ENCODE measurements at places on chromosomes 13 and 19.

- DNase-seq: no peak
These were observed 315.9 kb downstream of the SLC7A1 start for GRCh38 chr13:29279356-29280254.

GRCh38 chr19:14835011-14835410, at the start of the genes OR7A5 and OR7C1:
TSS of gene OR7A5 (minus strand) at chr19:14835185. CDS start at chr19:14828241, 6,944 bp downstream.
TSS of gene OR7C1 (minus strand) at chr19:14835185. CDS start at chr19:14800136, 35,049 bp downstream.
- DNase-seq: no peak

GRCh38 chr13:51865838-51866237, 4.1 kb downstream of the CCDC70 start:
- no peak for DNase-seq

DNA sequence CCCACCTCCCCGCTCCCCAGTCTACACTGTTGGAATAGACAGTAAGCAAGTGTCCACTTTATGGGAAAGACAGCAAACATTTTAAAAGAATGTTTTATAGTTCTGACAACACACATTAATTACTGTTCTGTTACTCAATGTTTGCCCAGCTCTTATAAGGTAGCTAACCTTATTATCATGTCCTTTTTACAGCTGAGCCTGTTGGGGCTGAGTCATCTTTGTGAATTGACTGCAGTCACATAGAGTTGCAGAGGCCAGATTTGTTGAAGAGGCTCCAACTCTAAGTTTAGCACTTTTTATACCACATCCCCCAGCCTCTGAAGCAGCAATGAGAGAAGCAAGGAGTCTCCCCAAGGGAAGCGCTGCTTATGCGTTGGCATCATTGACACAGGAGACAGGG, 76.2 kb downstream of the C13orf42 start:
- DNase-seq: peak; percentile 91

GRCh38 chr13:48009284-48009683, 8.2 kb upstream of the SUCLA2 start:
- no peak for DNase-seq

- peak; percentile 60 for DNase-seq
These were observed 565.1 kb downstream of the LIG4 start for GRCh38 chr13:107650081-107650701.

DNA sequence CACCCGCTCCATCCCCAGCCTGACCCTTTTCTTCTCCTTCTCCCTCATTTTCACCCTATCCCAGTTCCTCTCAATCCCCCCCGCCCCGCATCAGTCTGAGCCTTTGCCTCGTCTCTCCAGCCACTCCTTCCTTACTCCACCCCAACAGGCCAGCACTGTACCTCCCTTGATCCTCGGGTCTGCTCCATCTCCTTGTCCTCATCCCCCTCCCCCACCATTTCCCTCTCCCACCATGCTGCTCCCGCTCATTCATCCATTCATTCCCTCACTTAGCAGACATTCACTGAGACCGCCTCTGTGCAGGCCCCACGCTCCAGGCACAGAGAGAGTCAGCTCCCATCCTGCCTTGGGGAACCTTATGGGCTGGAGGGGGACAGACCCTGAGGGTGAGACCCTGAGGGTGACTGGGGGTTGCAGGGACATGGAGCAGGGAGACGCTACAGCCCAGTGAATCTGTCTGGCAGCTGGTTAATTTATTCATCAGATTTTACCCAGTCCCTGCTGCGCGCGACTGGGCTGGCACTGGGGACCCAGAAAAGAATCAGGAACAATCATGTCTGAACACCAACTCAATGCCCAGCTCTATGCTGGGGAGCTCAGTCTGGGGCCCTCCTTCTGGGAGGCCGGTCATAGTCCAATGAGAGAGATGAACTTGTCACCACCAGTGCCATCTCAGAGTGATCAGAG, 881 bp downstream of the ARHGAP33 start:
- no peak for DNase-seq

GRCh38 chr13:108315273-108315672, 45.8 kb downstream of the TNFSF13B start:
- DNase-seq: no peak

GRCh38 chr19:1618157-1619093, 13.2 kb upstream of the UQCR11 start:
- DNase-seq: peak; percentile 50

- peak; percentile 33 for DNase-seq
These were observed 30.1 kb upstream of the METTL21C start for GRCh38 chr13:102724923-102725322.

- DNase-seq: no peak
These were observed 261.0 kb downstream of the GPC5 start for GRCh38 chr13:91659256-91660075.

DNA sequence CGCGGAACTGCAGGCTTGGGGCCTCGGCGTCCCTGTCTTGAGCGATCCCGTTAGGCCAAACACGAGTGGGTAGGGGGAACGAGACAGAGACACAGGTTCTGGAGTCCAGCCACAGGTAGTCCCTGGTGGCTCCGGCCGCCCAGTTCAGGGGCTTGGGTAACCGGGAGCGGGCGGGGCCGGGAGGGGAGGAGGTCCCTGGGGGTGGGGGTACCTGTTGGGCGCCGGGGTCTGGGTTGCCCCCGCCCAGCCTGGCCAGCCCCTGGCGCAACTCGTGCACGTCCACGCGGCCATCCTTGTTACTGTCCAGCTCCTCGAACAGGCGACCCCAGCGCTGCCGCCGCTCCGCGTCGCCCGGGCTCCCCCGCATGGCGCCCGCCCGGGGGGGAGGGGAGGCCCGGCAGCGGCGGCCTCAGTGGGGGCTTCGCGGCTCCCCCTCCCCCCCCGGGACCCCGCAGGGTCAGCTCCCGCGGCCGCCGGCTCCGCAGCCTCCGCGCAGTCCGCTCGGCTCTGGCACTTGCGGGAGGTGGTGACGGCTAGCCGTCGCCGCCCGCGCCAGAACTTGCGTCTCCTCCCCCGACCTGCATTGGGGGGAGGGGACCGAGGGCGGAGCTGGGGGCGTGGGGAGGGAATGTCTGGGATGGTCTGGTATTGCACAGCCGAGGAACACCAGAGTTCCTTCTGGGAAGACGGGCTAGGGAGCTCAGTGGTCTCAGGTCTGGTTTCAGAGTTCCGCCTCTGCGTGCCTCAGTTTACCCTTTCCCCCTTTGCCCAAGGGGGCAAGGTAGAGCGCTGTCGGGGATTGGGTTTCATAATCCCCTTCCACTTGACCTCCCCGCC, at the start of gene SLC25A23:
TSS of gene SLC25A23 (minus strand) at position 531 of the 837 bp plus-strand sequence. CDS start at position 367, 164 bp downstream.
- peak; percentile 85 for DNase-seq

- DNase-seq: no peak
These were observed 1.3 kb downstream of the ZFP14 start for GRCh38 chr19:36377541-36378178.

DNA sequence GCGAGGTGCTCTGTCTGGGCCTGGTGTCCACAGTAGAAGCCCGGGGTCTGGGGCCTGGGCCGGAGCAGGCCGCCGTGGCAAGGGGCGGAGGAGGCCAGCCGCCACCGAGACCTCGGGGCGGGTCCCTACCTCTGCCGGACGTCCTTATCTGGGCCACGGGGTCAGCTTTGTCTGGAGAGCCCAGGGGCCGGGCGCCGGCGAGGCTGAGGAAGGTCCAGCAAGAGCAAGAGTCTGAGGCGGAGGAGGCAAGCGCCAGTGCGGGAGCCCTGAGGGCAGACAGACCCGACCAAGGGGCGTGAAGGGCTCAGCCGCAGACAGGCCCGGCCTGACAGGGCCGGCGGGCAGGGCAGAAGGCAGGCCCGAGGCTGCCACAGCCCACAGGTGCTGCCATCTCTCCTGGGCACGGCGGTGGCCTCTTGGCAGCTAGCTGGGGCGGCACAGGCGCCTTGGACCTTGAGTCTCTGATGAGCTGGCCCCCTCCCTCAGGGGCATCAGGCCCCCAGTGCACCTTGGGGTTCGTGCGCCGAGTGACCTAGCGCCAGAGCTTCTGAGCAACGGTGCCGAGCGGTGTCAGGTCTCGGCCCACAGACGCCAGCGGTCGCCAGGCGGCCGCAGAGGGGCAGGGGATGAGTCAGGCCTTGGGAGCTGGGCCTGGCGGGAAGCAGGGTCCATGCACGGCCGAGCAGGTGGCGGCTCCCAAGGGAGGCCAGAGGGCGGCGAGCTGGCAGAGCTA, 19.1 kb upstream of the AKAP8 start:
- no peak for DNase-seq

DNA sequence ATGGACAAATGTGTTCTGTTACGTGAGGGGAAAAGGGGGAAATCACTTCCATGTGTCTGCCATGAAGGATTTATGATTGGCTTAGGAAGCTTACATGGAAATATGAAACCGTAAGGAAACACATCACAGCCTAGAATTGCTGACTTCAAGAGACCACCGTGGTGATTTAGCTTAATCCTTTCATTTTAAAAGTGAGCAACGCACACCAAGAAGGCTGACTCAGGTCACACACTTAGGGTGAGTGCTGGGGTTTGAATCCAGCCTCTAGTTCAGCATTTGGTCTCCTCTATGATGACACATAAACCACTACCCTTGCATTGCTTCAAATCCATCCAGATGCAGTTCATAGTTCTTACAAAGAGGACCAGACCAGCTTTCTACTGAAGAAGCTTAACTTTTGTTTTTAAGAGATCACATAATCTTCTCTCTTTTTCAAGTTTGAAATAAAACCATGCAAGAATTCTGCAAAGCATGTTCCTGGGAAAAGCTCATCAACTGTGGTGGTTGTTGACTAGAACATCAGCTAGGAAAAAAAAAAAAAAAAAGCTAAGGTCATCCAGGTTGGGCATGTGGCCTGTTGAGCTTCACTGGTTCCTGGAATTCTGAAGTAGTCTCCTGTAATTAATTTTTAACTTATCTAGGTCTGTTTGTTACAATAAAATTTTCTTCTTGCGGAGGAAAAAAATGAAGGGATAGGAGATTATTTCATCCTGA, 60.2 kb upstream of the KL start:
- peak; percentile 39 for DNase-seq

- DNase-seq: no peak
These were observed 65.2 kb upstream of the PEG3 start for GRCh38 chr19:56905631-56906150.

DNA sequence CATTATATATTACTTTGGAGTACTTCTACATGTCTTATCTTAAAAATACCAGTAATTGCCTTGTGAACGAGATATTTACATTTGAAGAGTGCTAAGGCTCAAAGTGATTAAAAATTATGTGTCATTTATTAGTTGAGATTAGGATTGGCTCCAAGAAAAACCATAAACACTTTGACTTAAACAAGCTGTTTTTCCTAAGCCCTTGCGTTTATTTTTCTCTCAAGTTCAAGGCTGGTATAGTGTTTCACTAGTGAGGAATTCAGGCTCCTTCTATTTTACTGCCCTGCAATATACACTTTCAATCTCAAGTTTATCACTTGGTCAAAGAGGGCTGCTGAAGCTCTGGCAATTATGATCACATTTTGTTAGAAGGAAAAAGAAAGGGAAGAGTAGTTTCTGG, 49.9 kb downstream of the UFM1 start:
- no peak for DNase-seq

- DNase-seq: no peak
These were observed 997 bp upstream of the CACNG8 start for GRCh38 chr19:53961523-53962356.

GRCh38 chr13:28637714-28638355, 21.1 kb upstream of the POMP start:
- peak; percentile 71 for DNase-seq

DNA sequence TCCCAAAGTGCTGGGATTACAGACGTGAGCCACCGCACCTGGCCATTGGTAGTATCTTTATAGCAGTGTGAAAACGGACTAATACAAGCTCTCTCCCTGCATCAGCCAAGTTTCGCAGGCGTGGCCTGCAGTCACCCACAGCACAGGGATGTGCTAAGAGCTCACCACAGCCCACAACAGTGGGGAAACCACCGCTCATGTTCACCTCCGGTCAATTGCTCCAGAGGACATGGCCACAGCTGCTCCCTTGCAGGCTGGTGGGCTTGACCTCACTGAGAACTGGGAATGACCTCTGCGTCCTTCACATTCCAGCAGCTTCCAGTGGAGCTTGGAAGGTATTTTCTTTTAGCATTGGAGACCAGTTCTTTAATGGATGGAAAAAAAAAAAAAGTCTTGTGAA, 156.4 kb downstream of the KCTD15 start:
- no peak for DNase-seq

GRCh38 chr13:46341112-46341711, 45.8 kb downstream of the RUBCNL start:
- DNase-seq: peak; percentile 58

DNA sequence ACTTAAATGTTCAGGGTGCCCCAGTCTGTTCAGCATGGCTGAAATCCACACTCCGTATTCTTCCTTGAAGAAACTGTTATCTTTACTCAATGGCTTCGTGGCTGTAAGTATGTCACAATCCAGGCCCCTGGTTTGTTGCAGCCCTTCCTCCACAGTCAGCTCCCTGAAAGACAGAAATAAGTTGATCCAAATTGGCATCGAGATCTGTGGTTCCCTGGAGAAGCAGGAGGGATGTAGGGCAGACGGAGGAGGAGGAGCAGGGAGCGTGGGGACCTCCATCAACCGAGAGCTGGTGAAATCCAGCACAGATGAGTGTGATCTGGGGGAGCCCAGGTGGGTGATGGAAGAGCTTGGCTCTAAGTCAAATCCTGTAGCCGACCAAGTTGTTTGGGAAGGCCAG, 304 bp downstream of the TSPAN16 start:
- DNase-seq: no peak
